Tracheal epithelial cell (primary cell): ENCODE measurements at places on chromosomes 7 and 10. TPM values are rescaled to one million over a fixed set of nuclear protein-coding genes. Genes with fewer than 3 reads are reported as not detected.

Gene PBLD
- total RNA-seq: 1.1 and 2.4 TPM in 2 replicates

Gene FBXL15
- total RNA-seq: 8.4 and 9.8 TPM in 2 replicates

Gene HELLS
- total RNA-seq: 6.6 and 8.0 TPM in 2 replicates

Gene ADAM12
- total RNA-seq: 5.1 TPM in 1 of 2 replicates, not detected in the other

Gene GLI3
- 2.2 and 2.3 TPM in 2 replicates for total RNA-seq

Gene ZNF727
- total RNA-seq: under 0.01 and 0.21 TPM in 2 replicates

Gene ITGB8
- total RNA-seq: 24.9 and 87.0 TPM in 2 replicates

Gene ZNF365
- 0.85 and 3.4 TPM in 2 replicates for total RNA-seq

Gene HOGA1
- total RNA-seq: 0.21 and 25.5 TPM in 2 replicates

Gene PIK3CG
- total RNA-seq: under 0.01 TPM in 1 of 2 replicates, not detected in the other

Gene GNAI1
- total RNA-seq: 56.1 and 100.0 TPM in 2 replicates

Gene GIMAP7
- under 0.01 TPM in 1 of 2 replicates, not detected in the other for total RNA-seq

Gene C10orf67
- not detected in 2 replicates for total RNA-seq

Gene BEND7
- total RNA-seq: 1.3 and 6.0 TPM in 2 replicates

Gene MIOS
- 45.0 and 53.7 TPM in 2 replicates for total RNA-seq

Gene CHST3
- total RNA-seq: 20.0 and 21.1 TPM in 2 replicates

Gene GBF1
- 13.2 and 14.0 TPM in 2 replicates for total RNA-seq

Gene CFAP46
- 0.24 TPM in 1 of 2 replicates, not detected in the other for total RNA-seq

Gene PAPOLB
- total RNA-seq: not detected in 2 replicates

Gene C7orf57
- 0.21 TPM in 1 of 2 replicates, not detected in the other for total RNA-seq

Gene IRF5
- total RNA-seq: 8.9 and 13.9 TPM in 2 replicates

Gene CYP3A7
- not detected in 2 replicates for total RNA-seq

Gene LRRC4
- total RNA-seq: 1.7 TPM in 2 replicates

Gene OR2A2
- total RNA-seq: not detected in 2 replicates
